Iris pigment epithelial cell (primary cell): ENCODE measurements at places on chromosomes 1 and 21.

GRCh38 chr1:111801071-111801850 lies 45.6 kb downstream of the DDX20 start:
- DNase-seq: no peak

GRCh38 chr1:54409156-54410142 lies 3.3 kb upstream of the SSBP3 start:
- DNase-seq: no peak

- DNase-seq: peak; percentile 7
Measured at GRCh38 chr1:186026946-186027345, 292.8 kb downstream of the HMCN1 start.

- DNase-seq: no peak
Measured at GRCh38 chr1:116805398-116805797, 51.2 kb downstream of the CD2 start.

GRCh38 chr1:17053086-17053684 lies 647 bp downstream of the SDHB start:
- DNase-seq: peak; percentile 21

DNA sequence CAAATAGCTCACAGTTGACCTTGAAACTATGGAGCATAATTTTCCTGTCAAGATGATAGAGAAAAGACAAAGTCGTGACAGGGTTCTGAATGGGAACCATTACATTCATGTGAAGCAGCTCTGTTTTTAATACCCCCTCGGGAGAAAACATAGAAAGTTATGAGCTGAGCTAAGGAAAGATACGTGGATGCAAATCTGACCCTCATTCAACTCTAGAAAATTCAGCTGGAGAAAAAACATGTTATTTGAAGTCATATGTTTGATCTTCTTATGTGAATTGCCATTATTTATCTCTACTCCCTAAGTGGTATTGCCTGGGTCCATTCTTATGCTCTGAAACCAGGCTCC lies 48.0 kb upstream of the LRRC52 start:
- no peak for DNase-seq

GRCh38 chr1:147202576-147202975 lies 22.6 kb downstream of the FMO5 start:
- DNase-seq: no peak

DNA sequence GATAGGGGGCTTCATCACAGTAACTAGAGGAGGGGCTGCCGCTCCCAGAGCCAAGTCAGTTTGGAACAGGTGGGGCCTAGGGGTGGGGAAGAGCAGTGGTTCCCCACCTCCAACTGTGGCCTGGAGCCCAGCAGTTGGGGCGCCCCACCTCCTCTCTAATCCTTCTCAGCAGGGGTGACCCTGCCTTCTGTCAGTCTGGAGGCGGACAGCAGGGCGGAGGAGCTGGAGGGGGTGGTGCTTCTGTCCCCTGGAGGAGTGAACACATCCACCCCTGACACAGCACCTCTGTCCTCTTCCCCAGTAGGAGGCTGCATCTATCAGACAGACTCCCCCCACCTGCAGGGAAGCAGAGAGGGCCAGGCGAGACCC lies 73.8 kb downstream of the MRPL37 start:
- peak; percentile 58 for DNase-seq

- DNase-seq: no peak
Measured at GRCh38 chr1:59094001-59094400, 202.9 kb upstream of the FGGY start.

- no peak for DNase-seq
Measured at GRCh38 chr1:34749992-34750391, 4.9 kb upstream of the GJB5 start.

DNA sequence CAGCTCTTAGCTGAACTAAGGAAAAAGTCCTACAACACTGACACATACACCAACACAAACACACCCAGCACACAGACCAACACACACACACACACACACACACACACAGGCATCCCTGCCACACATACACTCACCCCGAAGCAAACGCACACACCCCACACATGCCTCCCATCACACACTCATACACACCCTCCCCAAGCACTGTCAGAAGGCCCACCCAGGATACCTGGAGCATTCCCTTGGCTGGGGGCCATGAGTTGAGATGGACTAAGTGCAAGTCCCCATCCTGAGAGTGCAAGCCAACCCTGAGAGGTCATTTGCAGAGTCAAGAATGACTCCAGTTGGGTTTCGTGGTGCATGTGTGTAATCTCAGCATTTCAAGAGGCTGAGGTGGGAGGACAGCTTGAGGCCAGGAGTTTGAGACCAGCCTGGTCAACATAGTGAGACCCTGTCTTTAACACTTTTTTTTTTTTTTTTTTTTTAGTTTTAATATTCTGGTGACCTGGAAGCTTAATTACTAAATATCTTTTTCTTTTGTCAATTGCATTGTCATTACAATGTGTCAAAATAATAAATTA lies 117.3 kb downstream of the RHOU start:
- DNase-seq: no peak

DNA sequence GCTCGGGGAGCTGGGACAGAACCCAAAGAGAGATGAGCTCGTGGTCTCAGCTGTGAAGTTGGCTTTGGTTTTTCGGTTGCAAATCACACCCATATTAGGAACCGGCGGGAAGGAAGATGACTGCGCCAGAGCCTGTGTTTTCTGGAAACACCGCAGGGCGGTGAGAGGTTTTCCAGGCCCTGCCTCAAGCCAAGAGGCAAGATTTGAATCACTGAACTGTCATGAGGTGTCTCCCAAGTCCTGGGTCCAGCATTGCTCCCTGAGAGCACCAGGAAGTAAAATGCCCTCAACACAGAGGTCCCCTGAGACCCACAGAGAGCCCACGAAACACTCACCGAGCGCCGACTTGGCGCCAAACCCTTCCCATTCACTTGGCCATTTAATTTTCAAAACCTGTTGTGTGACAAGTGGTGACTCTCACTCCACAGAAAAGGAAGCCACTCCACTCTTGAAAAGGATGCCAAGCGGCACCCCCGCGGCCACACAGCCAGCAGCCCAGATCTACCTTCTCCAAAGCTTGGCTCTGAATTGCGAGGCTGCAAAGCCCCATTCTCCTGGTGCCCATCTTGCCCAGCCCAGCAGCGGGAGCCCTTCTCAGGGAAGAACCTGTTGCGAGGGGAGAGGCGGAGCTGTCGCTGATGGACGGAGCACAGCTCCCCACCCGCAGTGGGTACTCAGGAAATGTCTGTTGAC lies 99.0 kb upstream of the RUNX3 start:
- no peak for DNase-seq

DNA sequence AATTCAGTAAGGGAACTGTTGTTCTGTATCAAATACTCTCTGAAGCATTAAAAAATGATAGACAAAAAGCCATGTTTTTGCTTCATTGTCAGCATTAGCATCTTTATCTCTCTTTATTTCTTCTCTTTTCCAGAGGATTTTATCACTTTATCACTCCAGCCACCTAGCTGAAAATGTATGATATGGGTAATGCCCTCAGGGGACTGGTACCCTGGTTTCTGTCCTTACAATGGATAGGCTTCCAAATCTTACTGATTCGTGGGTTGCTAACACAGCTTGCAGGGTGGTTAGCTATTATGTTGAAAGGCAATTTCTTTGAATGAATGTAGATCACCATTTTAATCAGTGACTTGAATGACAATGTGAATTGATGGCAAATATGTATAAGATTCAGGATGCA lies 23.3 kb upstream of the HRNR start:
- no peak for DNase-seq

DNA sequence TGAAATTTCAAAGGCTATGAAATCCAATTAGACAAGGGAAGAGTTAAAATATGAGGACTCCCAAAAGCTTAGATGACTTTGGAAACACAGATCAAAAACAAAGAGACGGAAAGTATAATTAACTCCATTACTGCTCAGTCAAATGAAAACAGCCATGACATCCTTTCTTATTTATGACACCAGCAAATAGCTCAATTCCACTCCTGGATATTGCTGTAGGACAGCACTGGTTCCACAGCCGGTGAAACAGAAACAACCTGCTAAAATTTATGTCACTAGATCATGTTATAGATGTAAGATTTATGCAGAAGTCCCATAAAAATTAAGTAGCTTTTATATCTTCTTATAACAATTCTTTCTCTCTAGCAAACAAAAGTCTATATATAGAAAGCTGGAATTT lies 65.6 kb upstream of the RRP15 start:
- no peak for DNase-seq

DNA sequence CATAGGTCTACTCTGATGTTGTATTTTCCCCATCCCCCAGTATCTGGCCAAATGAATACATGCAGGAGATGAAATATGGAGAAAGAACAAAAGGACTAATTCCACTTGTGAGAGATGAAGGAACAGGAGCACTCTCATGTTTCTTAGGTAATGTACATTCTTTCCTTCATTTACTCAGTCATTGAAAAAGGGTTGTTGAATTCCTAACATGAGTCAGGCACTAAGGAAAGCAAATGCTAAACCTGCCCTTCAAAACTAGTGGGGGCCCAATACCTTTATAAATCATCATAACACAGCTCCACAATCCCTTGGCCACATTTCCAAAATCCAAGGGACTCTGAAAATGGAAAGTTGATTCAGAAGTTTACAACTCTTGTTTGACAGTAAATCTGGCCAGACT lies 94.3 kb downstream of the DIRAS3 start:
- peak; percentile 58 for DNase-seq

- DNase-seq: peak; percentile 44
Measured at GRCh38 chr1:178371235-178371634, 125.5 kb downstream of the CLEC20A start.

- no peak for DNase-seq
Measured at GRCh38 chr1:46421739-46422138, 27.6 kb downstream of the FAAH start.
